Hematopoietic multipotent progenitor cell treated with erythropoietin and hydrocortisone succinate and interleukin-3 and kit ligand, for 15 days (in vitro differentiated cells): ENCODE measurements at places on chromosomes 16 and 17.

GRCh38 chr16:81842564-81843242 is 63.6 kb downstream of the PLCG2 start:
- no peak for DNase-seq

- no peak for DNase-seq
Observed at GRCh38 chr17:80926591-80927250, 64.9 kb upstream of the CHMP6 start.

DNA sequence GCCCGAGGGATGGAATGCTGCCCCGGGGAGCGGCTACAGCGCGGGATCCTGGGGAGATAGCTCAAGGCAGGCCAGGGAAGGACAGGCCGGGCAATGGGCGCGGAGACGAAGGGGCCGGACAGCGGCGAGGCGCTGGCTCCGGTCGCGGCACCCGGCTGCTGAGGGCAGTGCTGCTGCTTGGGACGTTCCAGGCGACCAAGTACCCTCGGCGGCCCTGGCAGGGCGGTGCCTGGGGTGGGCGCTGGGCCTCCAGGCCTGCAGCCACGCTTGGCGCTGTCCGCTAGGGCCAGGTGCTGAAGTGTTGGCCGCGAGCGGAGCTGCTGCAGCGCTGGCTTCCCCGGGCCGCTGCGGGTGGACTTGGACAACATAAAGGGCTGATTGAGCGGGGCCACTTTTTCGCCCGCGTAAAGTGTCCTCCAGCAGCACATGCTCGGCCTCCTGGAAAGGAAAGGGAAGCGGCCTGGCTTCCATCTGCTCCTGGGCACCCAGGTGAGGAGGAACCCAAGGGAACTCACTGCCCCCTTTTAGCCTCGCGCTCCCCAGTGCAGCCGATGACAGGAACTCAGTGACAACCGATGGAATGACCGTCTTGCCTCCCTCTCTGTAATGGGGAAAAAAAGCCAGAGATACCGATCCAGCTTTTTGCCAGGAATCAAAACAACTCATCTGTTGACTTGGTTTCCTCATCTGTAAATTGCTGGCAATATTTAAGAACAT is 23.7 kb downstream of the CLEC3A start:
- no peak for DNase-seq

GRCh38 chr17:44736551-44737240 is 22.1 kb upstream of the ADAM11 start:
- no peak for DNase-seq

DNA sequence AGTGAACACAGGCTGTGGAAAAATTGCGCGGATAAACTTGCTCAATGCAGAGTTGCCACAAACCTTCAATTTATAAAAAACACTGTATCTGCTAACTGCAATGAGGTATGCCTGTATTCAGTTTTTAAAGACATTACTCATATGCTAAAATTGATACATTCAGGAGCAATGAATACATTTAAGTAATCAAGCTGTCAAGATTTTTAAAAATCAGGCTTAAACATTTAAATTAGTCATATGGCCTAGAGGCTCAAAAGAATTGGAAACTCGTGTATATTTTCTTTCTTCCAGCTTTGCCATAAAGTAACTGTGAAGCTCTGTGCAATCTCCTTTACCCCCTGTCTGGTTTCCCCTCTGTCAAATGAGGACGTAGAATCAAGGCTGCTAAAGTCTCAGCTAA is 4.1 kb downstream of the SYNRG start:
- DNase-seq, result no peak

DNA sequence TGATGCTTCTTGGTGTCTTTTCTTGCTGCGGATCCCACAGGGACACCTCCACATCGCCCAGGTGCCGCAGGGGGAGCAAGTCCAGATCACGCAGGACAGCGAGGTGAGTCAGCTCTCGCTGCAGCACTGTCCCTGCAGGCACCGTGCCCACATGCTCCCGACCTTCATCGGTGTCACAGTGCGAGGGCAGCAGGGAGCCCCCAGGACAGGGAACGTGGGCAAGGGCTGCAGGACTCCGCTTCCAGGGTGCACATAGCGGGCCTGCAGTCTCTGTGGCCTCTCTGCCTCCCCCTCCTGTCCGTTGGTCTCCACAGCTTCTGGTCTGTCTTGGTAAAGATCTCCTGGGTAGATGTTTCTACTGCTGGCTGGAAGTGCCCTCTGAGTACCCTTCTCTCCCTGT is 84.1 kb downstream of the BANP start:
- no peak for DNase-seq

GRCh38 chr17:3636908-3637373 is 381 bp downstream of the CTNS start:
- no peak for DNase-seq

DNA sequence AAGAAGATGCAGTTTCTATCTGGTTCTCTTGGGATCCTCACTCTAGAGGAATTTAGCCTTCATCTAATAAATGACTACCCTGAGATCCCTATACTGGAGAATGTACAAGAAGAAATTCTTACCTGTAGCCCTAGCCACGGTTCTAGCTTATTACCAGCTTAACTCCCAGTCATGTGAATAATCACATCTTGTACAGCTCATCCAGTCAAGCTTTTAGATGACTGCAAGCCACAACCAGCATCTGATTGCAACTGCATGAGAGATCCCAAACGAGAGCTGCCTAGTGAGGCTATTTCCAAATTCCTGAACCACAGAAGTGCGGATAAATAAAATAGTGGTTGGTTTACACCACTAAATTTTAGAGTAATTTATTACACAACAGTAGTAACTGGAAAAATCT is 196.0 kb upstream of the CPHXL start:
- DNase-seq, result no peak

GRCh38 chr17:8022360-8023003 is 16.4 kb upstream of the ALOX15B start:
- no peak for DNase-seq

DNA sequence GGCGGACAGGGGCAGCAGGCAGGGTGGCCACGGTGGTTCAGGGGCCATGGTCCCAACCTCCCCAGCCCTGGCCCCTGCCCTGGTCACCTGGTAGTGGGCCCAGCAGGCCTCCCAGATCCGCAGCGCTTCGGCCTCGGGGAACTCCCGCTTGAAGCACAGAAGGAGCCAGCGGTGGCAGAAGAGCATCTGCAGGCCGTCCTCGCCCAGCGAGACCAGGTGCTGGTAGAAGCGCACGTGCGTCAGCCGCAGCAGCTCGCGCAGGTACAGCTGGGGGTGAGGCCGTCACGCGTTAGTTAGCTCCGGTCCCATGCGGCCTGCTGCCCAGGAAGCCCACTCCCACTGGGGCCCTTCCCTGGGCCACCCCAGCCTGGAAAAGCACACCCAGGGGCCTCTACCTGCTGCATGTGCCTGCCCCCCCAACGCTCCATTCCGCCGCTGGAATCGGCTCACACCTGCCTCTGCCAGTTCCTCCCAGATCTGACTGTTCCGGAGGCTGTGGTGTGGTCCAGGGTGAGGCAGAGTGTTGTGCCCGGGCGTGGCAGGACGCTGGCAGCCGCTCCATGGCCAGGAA is 90.8 kb downstream of the TBC1D16 start:
- DNase-seq, result no peak

DNA sequence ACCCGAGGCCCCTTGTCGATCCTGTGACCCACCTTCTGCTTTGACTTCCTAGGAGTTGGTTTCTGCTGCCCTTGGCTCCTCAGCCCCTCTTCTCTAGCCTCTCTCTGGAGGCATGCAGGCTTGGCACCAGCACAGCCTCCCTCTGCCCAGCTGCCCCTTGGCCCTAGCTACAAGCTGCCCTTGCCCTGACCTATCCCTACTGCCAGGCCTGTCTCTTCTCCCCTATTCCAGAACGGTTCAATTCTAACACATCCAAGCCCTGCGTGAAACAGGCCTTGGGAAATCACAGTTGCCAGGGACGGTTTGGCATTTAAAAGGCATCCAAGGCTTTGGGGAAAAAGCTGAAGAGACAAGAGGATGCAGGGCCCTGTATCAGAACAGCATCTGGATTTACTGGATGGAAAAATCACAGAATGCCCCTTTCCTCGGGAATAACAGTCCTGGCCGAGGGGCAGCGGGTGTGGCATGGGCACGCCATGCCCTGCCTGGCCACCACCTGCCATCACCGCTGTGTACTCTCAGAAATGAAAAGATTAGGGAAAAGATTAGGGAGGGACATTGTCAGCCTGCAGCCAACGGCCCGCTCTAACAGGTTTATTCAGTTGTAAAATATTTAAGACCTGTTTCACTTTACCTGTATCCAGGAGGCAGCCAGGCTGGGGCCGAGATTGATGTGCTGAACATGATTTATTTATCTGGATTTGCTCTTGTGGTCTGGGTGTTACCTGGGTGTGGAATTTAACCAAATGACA is 15.8 kb downstream of the RAI1 start:
- no peak for DNase-seq

DNA sequence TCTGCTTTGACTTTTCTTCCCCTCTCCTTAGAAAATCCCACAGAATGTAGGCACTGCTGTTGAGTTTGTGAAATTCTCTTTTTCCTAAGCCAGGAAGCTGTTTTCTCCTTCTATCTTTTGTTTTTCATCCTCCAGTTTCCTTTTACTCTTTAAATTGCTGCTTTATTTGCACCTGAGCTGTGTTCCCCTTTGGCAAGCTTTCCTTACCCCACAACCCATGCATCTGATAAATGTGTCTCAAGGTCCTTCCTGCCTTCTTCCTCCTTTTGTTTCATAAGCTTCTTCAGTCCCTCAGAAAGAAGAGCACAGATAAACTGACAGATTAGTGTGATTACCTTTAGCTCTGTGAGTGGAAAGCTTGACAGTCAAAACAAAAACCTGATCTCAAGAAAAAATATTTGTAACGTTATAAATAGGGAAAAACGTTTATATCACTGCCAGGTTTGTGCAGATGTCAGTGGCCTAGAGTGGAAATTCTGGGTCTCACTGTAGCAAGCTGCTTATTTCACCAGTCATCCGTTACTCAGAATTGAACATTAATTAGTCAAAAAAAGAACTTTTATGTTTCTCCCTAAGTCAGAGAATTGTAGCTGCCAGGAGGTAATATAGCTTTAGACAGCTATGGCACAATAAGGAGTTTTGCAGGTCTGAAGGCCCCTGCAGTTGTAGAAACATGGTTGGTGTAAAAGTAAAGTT is 23.6 kb downstream of the GSDMB start:
- DNase-seq, result no peak

DNA sequence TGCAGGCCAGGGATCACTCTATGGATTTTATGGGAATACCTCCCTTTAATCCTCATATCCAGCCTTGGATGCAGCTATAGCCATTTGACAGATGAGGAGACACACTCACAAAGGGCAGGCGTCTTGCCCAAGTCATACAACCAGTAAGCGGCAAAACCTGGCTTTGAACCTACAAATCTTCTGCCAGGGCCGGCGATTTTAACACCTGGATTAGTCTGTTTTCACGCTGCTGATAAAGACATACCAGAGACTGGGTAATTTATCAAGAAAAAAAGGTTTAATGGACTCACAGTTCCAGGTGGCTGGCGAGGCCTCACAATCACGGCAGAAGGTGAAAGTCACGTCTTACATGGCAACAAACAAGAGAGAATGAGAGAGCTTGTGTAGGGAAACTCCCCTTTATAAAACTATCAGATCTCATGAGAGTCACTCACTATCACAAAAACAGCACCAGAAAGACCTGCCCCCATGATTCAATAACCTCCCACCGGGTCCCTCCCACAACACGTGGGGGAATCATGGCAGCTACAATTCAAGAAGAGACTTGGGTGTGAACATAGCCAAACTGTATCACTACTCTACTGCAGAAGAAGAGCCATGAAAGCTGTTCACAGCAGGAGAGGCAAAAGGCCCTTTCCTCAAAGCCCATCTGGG is 67.5 kb downstream of the XYLT1 start:
- no peak for DNase-seq

GRCh38 chr17:68470961-68471360 is 13.7 kb upstream of the WIPI1 start:
- no peak for DNase-seq

GRCh38 chr17:73938706-73939105 is 264.8 kb upstream of the RPL38 start:
- DNase-seq, result no peak

- no peak for DNase-seq
Observed at GRCh38 chr16:59601452-59601851, 867.3 kb upstream of the GOT2 start.

DNA sequence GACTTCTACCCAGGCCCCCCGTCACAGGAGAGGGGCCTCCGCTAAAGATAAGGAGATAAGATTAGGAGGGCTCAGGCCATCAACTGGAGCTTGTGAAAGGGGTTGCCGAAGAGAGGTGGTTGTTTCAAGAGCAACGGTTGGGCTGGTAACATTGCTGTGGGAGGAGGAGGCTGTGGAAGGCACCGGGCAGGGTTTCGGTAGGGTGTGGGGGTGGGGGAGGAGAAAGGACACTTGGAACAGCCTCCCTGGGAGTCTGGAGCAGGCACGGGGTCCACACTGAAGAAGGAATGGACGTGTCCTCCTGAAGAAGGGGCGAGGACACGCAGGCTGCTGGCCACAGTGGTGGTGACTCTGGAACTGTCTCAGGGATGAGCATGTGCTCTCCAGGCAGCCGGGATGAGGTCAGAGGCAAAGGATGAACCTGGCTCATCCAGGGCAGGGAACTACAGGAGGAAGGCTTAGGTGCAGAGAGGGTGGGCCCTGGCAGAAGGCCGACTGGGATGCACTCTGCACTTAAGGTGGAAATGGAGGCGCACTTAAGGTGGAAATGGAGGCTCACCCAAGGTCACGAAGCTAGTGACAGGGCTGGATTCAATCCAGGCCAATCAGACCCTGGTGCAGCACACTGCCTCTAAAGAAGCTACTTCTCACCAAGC is 1.2 kb upstream of the EPX start:
- DNase-seq, result no peak

GRCh38 chr17:48612854-48613691 is 2.0 kb downstream of the HOXB8 start:
- no peak for DNase-seq

GRCh38 chr17:34465789-34466188 is 102.8 kb upstream of the CCL1 start:
- no peak for DNase-seq

DNA sequence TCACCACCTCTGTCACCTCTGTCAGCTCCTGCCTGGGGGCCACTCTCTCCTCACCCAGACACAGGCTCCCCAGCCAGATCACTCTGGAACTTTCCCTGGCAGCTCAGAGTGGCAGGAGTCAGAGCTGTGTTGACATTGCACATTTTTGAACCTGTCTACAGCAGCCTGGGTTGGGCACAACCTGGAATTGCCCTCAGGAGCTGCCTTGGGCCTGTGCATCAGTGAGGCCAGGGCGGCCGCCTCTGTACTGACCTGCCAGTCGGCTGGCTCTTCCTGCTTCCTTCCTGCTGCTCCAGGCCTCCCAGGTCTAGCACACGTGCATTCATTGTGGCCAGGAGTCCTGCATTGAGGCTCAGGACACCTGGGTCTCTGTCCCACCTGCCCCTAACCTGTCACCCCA is 14.2 kb upstream of the TMEM11 start:
- DNase-seq, result no peak

DNA sequence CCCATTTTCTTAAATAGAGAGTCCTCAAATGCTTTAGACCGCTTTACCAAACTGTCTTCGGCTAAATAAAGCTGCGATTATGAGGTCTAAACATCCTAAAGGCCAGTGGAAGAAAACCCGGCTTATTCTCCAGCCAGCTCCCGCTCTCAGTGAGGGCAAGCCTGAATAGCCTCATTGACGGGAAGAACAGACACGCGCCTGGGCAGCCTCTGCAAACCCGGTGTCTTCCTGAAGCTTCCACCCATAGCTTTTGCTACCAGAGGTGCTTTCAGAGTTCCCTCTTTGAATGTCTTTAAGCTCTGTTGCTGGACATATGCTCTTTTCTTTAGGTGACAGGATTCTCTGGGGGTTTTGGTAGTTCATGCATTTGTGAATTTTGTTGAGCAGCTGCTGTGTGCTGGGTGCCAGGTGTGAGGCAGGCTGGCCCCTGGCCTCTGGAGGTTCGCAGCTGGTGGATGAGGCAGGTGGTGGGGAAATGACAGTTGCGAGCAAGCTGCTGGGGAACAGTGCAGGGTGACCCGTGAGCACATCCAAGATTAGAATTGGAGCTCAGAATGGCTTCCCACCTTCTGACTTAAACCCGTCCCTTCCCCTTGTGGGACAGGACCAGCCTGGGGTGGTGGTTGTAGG is 44.7 kb downstream of the CRISPLD2 start:
- no peak for DNase-seq
